ENCODE measurements at places on chromosomes 13 and 19.

- no peak for DNase-seq
Measured at GRCh38 chr13:25847145-25847544, 204.7 kb downstream of the SHISA2 start.

DNA sequence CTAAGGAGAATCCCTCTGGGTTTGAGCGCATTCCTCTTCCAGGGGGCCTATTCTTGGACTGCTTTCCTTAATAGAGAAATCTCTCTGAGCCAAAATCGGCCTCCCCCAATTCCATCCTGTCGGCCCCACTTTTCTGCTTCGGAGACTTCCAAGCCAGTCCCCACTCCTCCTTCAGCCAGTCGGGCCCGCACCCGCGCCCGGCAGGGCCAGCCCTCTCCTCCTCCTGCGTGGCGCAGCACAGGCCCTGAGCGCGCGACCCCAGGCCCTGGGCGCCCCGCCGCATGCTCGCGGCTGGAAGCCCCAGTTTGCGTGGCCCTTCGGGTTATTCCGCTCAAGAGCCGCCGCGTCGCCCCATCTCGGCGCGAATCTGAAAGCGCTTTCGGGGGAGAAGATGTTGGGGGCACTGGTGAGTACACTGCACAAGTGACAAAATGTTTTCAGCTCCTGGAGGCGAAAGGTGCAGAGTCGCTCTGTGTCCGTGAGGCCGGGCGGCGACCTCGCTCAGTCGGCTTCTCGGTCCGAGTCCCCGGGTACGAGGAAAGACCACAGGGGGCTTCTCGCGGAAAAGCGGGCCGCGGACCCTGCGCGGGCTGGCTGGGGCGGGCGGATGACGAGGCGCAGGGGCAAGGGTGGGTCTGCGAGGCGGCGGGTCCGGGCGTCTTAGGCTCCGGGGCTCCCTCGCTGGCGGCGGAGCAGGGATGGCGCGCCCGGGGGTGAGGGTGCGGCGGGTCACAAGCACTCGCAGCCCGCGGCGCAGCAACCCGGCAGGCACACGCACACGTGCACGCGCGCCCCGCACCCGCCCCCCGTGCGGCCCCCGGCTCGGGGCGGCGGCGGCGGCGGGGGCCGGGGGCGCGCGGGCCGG lies at the start of gene IL17D:
Gene IL17D, plus strand, starts transcription at position 785 of the 865 bp plus-strand sequence. CDS start 303 bp downstream, outside the sequence.
- no peak for DNase-seq

- DNase-seq = no peak
Measured at GRCh38 chr19:3768015-3768747, 3.8 kb downstream of the RAX2 start.

DNA sequence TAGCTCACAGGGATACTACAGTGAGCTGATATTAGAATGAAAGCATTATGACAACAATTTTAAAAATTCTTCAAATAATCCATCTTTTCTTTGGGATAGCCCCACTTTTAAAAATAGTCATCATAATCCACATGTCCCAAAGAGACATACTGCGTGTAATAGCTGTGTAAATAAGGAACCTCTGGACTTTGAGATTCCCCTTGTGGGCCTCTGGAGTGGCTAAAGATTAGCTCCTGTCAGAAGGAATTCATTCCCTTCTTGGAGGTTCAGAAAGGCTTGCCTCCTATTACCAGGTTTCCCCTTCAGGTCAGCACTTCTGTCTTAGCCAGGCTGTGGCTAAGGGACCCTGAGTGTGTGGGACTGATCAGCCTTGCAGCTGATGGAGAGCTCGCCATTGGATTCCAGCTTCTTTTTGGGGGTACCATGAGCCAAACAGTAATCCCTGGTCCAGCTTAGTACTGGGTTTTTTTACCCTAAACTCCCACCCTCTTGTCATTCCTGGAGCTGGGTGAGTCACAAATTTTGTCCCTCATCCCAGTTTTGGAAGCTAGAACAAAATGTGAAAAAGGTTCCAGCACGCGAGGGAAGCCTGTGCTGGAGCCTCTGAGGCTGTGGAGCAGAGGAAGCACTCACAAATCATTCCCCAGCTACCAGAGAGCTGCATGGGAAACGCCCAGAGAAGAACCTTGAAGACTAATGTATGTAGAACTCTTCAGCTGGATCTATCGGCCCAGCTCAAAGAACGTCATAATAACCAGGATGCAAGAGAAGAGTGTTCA lies 96.7 kb downstream of the RNASEH2B start:
- DNase-seq = no peak

- no peak for DNase-seq
Measured at GRCh38 chr13:112724788-112725345, 35.0 kb downstream of the ATP11A start.

- DNase-seq = no peak
Measured at GRCh38 chr19:45163751-45164460, 3.1 kb upstream of the NKPD1 start.

DNA sequence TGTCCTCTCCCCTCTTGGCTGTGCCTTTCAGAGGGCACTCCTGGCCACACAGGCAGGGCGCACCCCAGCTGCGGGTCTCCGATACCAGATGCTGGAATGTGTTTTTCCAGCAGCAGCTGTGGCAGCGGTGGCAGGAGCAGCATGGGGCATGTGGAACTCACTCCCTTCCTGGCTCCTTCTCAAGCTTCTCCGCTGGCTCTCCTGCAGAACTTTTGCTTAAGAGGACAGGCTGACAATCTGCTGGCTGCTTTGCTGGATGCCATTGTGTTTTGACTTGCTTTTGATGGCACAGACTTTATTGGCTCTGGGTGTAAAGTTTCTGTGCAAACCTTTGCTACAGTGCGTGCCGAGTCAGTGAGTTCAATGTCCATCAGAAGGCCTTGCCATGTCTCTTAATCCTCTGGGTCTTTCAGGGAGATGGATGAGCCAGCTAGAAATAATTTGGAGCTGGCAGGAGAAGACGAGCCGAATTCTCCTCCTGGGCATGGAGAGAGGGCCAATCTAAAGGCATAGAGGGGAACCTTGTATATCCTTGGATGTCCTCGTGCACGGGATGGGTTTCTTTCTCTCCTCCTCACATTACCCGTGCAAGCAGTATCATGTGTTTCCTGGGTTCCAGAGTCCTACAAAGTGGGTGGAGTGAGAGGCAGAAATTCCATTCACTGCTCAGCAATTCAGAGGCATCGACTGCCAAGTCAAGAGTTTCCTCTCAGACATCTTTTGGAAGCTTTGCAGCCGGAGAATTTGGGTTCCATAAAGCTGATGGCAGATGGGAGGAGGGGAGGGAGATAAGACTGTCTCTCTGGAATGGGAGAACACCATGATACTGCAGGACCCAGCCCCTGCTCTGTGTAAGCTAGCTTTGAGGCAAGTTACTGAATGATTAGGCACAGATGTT lies 231.2 kb downstream of the FGF9 start:
- DNase-seq = no peak

DNA sequence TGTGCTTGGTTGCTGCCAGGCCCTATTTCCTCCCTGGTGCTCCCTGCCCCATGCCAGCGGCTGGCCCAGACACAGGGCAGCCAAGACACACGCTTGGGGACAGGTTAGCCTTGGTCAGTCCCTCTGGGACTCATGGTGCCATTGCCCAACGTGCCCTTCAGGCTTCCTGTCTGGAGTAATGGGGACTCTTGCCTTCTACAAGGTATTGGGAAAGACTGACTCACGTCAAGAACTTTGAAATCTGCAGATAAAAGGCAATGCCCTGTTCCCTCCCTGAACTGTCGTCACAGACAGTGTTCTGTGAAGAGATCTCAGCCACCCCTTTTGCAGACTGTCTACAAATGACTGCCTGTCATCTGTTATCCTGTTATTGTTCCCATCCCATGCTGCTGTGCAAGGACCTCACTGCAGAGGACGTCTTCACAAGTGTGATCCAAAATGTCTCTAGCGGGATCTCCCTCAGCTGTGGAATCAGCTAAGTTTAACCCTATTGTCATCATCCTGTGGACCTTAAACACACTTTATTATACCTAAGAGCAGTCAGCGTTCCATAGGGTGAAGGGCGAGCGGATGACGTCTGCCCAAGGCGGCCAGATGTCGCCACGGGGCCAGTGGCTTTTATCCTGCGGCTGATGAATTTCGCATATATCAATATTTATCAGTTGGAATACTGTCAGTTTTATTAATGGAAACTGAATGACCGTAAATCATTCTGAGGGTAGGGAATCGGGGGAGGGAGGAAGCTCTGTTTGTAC lies 59.0 kb downstream of the GSX1 start:
- DNase-seq = no peak

- DNase-seq = no peak
Measured at GRCh38 chr13:111423168-111423785, 102.8 kb downstream of the TEX29 start.

DNA sequence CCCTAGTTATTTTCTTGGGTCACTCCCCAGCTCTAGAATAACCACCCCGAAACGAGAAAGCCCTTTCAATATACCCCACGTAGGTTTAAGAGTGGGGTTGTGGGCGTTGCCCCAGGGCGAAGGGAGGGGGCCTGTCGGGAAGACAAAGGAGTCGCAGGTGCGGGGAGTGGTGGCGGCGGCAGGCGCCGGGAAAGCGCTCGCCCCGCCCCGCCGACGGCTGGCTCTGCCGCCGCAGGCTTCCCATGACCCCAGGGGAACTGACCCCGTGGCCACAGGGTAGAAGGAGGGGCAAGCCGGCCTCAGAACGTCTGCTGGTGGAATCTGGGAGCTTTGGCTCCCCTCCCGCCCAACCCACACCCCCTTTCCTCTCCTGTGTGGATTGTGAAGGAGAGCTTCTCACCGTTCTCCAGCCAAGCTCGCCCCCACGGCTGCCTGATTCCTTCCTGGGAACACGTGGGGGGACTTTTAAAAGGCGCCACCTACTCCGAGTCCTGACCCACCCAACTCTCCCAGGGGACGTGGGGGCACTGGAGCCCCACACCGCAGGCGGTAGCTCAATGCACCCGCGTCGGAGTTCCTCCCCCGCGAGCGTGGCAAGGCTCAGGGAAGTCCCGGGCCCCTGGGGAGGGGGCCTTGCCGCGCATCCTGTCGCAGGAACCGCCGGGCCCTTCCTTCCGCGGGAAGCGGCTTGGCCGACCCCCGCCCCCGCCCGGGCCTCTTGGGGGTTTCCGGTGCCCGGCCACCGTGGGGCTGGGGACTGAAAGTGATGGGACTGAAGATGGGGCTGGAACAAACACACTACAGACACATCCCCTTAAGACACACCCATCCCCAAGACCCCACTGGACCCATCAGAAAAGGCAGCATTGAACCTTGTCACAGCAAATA lies 5.5 kb downstream of the IER2 start:
- peak; percentile 93 for DNase-seq

Measured in CD4-positive, alpha-beta T cell treated with Interleukin-15 for 1 hour (primary cell).